Posterior cingulate gyrus (tissue), 11 donors: ENCODE measurements at places on chromosomes 13 and 19.

GRCh38 chr19:33459222-33460090 is 62.1 kb downstream of the PEPD start:
- DNase-seq: no peak

DNA sequence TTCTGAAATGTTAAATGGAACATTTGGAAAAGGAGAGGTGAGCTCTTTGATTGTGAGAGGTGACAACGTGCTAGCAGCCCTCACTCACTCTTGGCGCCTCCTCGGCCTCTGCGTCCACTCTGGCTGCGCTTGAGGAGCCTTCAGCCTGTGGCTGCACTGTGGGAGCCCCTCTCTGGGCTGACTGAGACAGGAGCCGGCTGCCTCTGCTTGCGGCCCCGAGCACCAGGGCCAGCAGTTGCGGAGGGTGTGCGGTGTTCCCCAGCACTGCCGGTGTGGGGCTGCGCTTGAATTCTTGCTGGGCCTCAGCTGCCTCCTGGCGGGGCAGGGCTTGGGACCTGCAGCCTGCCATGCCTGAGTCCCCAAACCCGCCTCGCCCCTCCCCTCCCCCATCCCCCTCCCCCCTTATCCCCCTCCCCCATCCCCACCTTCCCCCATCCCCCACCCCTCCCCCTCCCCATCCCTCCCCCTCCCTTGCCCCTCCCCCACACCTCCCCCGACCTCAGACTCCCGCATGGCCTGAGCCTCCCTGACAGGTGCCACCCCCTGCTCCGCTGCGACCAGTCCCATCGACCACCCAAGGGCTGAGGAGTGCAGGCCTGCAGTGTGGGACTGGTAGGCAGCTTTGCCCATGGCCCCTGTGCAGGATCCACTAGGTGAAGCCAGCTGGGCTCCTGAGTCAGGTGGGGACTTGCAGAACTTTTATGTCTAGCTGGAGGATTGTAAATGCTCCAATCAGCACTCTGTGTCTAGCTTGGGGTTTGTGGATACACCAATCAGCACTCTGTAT is 411.0 kb downstream of the OLFM4 start:
- DNase-seq: no peak

DNA sequence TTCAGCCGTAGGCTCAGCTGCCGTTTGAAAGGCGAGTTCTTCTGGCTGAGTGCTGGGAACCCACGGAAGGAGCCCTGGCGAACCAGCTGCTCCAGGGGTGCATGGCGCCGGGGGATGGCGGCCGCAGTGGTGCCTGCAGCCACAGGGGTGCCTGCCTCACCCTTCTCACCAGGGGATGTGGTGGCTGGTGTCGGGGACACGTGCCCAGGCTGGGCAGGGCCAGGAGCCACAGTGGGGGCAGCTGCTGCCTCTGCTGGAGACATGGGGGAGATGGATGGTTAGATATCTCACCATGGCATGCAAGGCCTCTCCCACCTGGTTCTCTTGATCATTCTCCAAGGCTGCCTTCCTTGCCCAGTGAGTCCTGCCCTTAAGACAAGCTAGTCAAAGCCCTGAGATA is 17.1 kb downstream of the NUMBL start:
- DNase-seq: no peak

DNA sequence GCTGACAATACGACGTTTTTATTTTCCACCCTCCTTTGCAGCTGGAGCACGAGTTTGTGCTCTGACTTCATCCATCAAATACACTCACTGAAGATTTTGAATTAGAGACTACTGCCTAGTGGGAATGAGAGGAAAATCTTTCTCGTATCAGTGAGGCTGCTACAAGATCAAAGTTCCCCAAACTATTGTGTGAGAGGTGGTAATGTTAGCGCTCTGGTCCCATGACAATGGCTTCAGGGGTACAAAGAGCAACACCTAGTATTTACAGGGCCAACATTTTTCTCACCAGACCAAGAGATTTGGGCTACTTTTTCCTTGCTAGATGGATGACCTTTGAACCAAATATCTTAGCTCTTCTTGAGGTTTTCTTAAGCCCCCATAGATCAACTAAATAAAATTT is 30.3 kb upstream of the PDX1 start:
- DNase-seq: no peak

DNA sequence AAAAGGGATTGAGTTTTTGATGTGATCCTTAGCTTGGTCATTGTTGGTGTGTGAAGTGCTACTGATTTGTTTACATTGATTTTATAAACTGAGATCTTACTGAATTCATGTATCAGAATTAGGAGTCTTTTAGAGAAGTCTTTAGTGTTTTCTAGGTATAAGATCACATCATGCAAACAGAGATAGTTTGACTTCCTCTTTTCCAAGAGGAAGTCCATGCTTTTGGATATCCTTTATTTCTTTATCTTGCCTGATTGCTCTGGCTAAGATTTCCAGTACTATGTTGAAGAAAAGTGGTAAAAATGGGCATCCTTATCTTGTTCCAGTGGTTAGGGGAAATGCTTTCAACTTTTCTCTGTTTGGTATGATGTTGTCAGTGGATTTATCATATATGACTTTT is 561.2 kb upstream of the SLITRK1 start:
- no peak for DNase-seq

DNA sequence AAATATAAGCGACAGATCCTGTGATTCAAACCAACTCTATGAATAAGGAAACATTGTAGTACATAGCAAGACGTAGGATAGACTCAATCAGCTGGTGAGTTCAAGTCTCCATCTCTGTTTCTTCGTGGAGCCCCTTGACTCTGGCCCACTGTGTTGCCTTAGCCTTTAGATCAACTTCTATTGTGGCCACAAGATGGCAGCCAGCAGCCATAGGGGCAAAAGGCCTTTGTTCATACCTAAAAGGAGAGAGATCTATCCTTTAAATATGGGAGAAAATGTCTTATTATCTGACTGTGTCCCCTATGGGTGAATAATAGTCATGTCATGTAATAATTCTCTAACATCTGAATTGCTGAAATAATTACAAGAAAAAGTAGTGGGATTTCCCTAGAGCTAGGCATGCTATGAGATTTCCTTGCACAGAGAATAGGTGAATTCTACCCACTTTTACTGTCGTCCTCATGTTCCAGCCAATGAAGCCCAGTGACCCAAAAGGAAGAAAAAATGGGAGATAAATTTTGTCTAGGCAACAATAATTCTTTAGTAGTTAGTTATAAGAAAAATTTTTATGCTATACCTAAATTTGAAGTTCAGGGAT is 129.4 kb downstream of the PCDH20 start:
- DNase-seq: no peak

GRCh38 chr13:100561158-100561499 is 27.5 kb downstream of the GGACT start:
- no peak for DNase-seq

- no peak for DNase-seq
These were observed 175.0 kb downstream of the RFC3 start for GRCh38 chr13:33992881-33993336.

- no peak for DNase-seq
These were observed 169.0 kb downstream of the TBC1D4 start for GRCh38 chr13:75312884-75313520.

DNA sequence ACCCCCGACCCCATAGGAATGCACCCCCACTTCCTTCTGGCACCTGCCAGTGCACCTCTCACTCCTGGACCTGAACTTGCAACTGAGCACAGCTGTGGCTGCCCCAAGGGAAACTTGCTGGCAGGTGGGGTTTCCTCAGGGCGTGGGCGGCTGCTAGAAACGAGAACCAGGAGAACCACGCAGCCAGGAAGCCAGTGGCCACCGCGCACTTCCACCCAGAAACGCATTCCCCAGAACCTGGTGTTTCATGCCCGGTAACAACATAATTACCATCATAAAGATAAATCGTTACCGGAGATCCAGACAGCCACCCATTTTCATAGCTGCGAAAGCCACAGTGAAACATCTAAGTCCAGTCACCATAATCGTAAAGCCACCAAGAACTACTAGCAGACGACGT is 75.2 kb upstream of the C13orf46 start:
- DNase-seq: no peak

DNA sequence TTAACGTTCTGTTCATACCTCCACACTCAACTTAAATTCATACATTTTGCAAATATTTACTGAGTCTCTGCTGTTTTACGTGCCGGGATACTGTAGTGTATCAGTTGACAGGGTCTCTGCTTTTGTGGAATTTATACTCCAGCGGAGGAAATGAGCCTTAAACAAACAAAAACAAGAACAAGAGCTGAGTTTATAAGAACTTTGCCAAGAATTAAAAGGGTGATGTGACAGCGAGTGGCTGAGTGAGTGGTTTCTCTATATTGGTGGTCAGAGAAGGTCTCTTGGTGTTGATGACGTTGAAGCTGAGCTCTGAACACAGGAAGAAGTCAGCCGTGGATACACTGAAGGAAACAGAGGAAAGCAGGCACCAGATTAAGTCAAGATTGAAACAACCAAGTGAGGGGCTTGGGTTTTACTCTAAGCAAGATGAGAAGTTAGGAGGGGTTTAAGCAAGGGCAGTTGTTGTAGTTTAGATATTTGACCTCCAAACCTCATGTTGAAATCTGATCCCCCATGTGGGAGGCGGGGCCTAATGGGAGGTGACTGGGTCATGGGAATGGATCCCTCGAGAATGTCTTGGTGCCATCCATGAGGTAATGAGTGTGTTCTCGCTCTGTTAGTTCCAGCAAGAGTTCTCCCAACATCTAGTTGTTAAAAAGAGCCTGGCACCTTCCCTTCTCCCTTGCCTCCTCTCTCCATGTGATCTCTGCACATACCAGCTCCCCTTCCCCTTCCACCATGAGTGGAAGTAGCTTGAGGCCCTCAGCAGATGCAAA is 248.3 kb downstream of the DCLK1 start:
- DNase-seq: no peak

GRCh38 chr13:24348385-24348784 is 39.0 kb downstream of the C1QTNF9 start:
- no peak for DNase-seq

DNA sequence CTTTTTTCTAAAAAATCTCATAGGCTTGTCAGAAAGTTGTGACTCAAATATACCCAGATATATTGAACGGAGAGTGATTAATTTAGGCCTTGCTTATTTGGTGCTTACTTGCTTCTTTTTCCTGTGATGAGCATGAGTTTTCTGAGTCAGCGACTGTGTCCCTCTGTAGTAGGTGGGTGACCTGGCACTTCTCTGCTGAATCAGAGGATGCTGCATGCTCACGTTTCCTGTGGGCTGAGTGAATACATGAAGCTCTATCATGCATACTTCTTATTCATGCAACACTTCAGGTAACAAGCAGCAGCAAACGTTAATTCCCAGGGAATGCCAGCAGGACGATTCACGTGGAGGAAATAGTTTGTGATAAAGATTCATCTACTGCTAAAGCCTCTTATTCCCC is 245.0 kb downstream of the KLF5 start:
- DNase-seq: no peak

DNA sequence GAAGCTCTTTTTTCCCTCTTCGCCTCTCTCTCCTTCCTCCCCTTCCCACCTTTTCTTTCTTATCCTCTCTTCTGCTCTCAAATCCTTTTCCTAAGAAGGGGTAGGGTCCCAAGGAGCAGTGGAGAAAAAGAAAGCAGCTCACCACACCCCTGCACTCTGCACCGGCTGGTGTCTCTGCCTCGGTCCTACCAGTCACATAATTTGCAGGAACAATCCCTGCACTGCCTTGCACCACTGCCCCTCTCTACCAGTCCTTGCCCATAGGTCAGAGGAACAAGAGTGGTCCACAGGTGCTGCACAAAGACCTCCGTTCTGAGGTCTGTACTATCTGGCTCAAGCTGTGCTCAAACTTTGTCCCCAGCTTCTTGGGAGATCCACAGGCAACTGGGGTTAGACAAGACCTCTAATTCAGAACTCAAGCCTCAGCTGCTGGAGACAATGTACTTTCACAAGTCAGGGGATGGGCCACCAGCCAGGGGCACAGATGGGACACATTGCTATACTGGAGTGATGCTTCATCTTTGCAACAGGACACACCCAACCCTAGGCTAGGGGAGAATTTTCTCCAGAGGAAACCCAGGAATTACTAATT is 125.4 kb upstream of the ZNF507 start:
- no peak for DNase-seq

DNA sequence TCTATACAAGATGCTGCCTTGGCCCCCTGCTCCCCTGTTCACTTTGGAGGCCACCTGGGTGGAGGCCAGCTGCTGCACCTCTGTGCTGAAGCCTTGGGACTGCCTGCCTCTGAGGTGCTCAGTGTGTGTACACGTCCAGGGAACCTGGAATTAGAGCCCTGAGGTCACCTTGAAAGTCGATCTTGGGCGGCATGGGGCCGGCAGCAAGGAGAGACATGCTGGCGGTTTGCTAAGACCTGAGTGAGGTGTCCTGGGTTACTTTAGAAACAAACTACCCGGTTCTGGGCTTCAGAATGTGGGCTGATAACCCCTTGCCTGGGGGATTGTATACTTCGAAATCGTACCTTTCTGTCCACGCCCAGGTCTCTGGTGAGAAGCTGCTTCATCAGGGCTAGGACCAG is 25.5 kb downstream of the TSSK6 start:
- peak; percentile 75 for DNase-seq

DNA sequence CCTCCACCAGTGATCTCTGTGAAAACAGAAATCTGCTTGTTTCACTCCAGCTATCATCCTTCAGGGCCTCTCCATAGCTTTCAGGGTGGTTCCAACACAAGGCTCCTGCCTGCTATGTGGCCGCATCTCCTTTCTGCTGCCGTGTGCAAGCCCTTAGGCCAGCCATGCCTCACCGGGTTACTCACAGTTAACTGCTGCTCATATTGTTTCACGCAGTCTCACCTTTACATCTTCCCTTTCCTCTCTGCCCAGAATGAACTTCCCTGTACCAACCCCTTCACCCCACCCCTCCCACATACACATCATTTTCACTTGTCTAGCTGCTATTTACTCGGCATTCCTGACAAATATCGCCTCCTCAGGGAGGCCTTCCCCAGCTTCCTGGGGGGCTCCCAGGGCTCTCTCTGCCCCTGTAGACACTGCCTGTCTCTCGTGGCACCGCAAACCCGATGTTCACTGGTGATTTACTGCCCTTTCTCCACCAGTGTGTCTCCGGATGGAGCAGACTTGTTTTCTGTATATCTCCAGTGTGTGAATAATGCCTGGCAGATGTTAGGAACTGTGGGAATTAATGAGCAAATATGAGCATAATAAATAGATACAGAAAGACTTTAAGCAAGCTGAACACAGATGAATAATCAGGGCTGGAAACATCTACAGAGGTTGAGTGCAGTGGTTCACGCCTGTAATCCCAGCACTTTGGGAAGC is 39.3 kb upstream of the GPR183 start:
- DNase-seq: no peak

GRCh38 chr13:105616333-105617075 is 919.0 kb downstream of the EFNB2 start:
- DNase-seq: no peak

- DNase-seq: no peak
These were observed 25.9 kb upstream of the OR10H2 start for GRCh38 chr19:15701757-15702533.

GRCh38 chr19:18832306-18833140 is 764 bp downstream of the UPF1 start:
- no peak for DNase-seq

- no peak for DNase-seq
These were observed 239.1 kb downstream of the COG6 start for GRCh38 chr13:39894586-39894985.
